HCT116 (cell line): ENCODE measurements at places on chromosomes 12 and 14.

GRCh38 chr14:103638594-103638993, 9.6 kb downstream of the KLC1 start:
- no peaks in the 10 kb centered on the region; the same call in 1 of the 2 replicates for H3K4me1 ChIP-seq
- no peak overlapping the region for H3K27ac ChIP-seq
- no peak for DNase-seq
- no peak overlapping the region for H3K4me3 ChIP-seq
- no peaks in the 10 kb centered on the region; the same call in 1 of the 2 replicates for H3K36me3 ChIP-seq
- no peaks in the 10 kb centered on the region for H3K27me3 ChIP-seq

- peak overlapping the region; percentile 91 for H3K27ac ChIP-seq
- H3K27me3 ChIP-seq, result no peaks in the 10 kb centered on the region
- peaks cover 26% of the 10 kb centered on the region for H3K4me1 ChIP-seq
- peak overlapping the region; percentile 54 for H3K4me3 ChIP-seq
Measured at GRCh38 chr12:6724409-6724797, 557 bp downstream of the COPS7A start.

GRCh38 chr12:46222636-46223035, 46.2 kb downstream of the SLC38A1 start:
- H3K4me1 ChIP-seq, result peaks cover 29% of the 10 kb centered on the region
- DNase-seq, result no peak
- H3K27ac ChIP-seq, result no peak overlapping the region

DNA sequence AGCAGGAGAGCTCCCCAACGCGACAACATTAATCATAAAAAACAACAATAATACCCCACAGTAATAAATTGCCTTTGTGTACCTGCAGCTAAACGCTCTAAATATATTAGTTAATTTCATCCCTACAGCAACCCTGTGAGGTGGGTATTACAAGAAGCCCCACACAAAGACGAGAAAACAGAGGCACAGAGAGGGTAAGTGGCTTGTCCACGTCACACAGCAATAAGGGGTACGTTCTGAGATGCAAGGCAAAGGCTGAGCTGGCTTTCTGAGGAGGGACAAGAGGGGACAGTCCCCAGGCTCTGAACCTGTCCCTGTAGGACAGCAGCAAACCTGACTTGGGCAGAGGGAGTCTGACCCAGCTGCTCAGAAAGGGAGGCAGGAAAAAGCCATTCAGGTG, 78.2 kb downstream of the NCOR2 start:
- no peak overlapping the region for H3K4me3 ChIP-seq
- H3K4me1 ChIP-seq, result no peaks in the 10 kb centered on the region
- no peaks in the 10 kb centered on the region for H3K36me3 ChIP-seq
- no peak for DNase-seq

DNA sequence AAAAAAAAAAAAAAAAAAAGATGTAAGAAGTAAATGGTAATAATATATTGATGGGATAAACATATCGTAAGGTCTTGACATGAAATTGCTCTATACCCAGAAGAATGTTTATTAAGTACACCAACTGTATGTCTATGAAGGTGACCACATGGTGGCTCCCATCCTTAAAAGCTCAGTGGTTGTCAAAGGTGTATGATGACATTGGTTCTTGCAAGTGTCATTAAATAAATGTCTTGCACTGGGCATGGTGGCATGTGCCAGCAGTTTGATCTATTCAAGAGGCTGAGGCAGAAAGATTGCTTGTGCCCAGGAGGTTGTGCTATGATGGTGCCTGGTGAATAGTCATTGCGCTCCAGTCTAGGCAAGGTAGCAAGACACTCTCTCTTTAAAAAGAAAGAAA, 10.4 kb downstream of the CCT2 start:
- no peaks in the 10 kb centered on the region for H3K27me3 ChIP-seq
- peaks cover 83% of the 10 kb centered on the region for H3K36me3 ChIP-seq
- DNase-seq, result no peak
- H3K4me3 ChIP-seq, result no peak overlapping the region
- H3K4me1 ChIP-seq, result no peaks in the 10 kb centered on the region
